NCI-H2081 treated with DMSO at 0.1 percent for 48 hours (cell line): ENCODE measurements at places on chromosomes 5 and 9.

DNA sequence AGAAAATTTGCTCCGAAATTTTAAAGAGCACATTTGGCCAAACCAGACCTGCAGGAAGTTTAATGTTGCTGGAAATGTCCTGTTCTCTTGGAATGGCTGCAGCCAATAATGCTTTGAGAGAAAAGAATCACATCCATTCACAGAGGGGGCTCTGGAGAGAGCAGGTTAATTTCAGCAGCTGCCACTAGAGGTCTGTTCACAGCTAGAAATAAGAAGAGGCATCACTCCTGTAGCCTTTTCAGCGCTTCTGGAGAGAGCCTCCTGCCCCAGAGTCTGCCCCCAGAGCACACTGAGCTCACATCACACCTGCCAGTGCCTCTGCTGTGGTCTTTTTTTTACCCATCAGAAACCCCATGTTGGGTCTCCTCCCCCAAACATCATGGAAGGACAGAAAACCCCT lies 124.8 kb upstream of the RAD23B start:
- DNase-seq: no peak

- DNase-seq: no peak
Measured at GRCh38 chr5:172939611-172940267, 19.5 kb upstream of the RPL26L1 start.

DNA sequence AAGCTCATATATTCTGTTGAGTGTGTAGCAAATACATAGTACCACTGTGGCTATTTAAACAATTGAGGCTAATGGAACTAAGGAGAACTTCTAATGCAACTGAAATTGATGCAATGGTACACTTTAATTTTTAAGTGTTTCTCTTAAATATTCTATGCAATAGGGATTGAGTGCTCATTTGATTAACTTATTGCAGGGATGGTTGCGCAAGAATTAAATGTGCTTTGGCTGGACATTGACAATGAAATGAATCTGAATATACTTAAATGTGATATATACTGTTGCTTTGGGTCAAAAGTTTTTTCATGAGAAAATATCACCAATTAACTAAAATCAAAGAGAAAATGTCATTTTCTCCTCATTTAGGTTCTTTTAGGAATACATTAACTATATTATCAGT lies 227.1 kb downstream of the ARL15 start:
- no peak for DNase-seq

DNA sequence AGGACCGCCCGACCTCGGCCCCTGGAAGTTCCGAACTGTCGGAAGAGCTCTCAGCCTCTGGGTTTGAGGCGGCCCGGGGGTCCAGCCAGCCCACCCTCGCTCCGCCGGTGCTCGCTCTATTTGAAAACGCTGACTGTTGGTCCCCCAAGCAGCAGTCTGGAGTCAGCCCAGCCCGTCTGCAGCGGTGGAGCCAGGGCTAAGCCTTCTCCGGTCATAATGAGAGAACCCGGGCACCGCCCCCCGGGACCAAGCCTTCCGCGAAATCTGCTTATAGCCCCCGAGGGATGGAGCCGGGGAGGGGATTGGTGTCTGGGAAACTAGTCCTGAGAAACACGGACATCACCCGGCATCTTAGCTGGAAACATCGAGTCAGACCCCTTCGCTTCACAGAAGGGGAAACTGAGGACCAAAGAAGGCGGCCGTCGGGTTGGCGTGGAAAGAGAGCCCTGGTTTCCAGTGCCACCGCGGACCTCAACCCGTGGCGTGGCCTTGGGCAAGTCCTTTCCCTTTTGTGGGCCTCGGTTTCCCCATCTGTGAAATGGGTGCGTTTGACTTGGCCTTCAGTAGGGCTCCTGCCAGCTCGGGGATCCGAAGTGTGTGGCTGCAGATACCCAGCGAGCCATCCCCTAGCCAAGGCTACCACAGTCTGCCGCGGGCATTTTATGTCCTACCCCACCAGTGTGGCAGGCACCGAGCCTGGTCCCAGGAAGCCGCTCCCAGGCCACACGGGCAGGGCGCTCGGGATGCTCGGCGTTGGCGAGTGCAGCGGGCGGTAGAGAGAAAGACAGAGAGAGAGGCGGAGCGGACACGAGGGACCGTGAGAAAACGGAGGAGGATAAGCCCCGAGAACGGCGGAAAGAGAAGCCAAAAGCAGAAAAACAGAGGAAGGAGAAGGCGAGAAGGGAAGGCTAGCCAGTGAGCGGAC lies 857 bp downstream of the ADAM19 start:
- no peak for DNase-seq

GRCh38 chr9:18720691-18721090 lies 246.7 kb downstream of the ADAMTSL1 start:
- DNase-seq: no peak

- DNase-seq: no peak
Measured at GRCh38 chr5:42912184-42912798, 100.6 kb upstream of the SELENOP start.

GRCh38 chr9:131500939-131501541 lies 1.7 kb upstream of the POMT1 start:
- no peak for DNase-seq

DNA sequence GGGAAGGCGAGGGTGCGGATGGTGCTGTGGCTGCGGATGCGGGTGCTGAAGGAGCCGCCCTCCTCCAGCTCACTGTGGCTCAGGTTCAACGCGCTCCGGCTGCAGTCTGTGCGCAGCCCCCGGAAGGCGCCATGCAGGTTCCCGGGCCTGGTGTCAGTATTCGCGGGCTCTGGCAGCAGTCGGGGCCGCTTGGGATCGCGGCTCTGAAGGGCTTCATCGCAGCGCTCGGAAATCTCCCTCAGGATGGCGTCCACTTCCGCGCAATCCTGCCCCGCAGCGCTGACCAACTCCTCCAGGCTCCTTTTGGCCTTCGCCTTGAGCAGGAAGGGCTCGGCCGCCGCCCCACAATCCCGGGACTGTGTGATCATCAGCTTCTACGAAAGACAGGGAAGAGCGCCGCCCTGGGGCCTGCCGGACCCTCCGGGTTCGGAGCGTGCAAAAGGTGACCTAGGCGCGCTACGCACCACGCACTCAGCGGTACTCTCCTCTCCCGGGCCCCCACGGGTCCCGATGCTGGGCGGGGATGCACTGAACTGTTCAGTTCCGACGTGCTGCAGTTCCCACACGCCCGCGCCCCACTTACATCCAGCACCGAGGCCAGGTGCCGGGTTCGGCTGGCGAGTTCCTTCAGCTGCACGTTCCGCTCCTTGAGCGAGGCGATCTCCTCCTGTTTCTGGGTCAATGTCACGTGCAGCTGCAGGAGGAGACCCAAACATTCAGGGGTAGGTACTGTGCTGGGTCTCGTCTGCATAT lies 6.5 kb downstream of the MCIDAS start:
- no peak for DNase-seq

GRCh38 chr5:154653418-154653763 lies 101.8 kb upstream of the LARP1 start:
- no peak for DNase-seq
